RWPE1 (cell line): ENCODE measurements at places on chromosomes 1 and 21.

DNA sequence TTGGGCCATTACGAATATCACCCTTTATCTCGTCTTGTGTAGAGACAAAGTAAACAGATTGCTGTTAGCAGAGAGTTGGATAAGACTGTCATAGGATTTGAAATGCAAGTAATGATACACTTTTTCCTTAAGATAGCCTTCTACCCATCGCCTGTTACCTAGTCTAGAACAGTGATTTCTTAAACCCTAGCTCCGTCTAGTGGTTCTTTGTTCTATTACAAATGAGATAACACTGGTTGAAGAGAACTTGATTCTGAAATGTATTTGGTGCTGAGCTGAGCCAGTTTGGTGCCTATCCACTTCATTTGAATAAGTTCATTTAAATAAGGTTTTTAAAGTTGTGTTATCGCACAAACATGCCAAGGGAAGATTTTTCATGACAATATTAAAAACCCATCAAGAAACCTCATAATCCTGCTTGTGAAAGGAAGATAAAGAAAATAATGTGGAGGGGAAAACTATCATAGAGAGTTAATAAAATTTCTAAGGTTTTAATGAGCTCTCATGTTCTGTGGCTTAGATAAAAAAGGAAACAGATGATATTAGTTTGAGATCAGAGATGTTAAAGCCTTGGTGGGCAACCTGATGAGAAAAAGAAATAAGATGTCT lies 1.5 kb upstream of the KCNH1 start:
- peak; percentile 48 for DNase-seq

GRCh38 chr1:68178821-68179490 lies 53.4 kb downstream of the WLS start:
- peak; percentile 33 for DNase-seq

DNA sequence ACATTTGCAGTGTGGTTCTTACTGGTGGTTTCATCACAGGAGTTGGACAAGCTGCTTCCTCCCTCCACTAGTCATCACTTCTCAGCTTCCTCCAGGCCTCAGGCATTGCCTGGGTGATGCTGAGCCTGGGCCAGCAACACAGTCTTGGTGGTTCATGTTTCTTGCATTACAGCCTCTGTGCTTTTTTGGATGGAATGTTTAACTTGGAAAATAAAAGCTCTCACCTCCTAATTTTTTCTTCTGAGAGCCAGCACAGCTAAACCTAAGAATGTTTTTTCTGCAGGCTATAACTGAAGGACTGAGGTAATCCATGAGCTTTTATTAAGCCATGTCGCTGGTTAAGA lies 66.1 kb upstream of the RHOU start:
- no peak for DNase-seq

- DNase-seq = no peak
Measured at GRCh38 chr1:160827418-160827817, 31.4 kb downstream of the LY9 start.

GRCh38 chr1:84442256-84442655 lies 36.8 kb upstream of the RPF1 start:
- DNase-seq = peak; percentile 62

DNA sequence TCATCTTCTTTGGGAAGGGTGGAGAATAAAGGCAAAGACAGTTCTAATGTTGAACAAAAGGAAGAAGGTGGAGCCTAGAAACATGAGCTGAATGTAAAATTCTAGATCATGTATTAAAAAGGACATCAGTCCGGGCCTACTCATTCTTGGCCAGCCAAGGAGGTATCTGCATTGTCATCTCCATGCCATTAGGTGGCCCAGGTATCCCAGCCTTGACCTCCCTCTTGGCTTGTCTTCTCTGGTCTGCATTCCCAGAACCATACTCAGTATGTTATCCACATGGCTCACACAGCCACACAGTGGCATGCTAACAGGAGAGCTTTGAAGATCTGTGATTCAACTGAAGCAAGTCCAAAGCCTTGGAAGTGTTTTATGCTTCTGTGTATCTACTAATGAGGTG lies 369.8 kb upstream of the KAZN start:
- no peak for DNase-seq

- DNase-seq = peak; percentile 7
Measured at GRCh38 chr1:207752456-207752998, 673 bp downstream of the CD46 start.

GRCh38 chr1:59242370-59242769 lies 54.5 kb upstream of the FGGY start:
- DNase-seq = no peak

GRCh38 chr21:35677298-35677841 lies 383.0 kb downstream of the SETD4 start:
- DNase-seq = no peak

DNA sequence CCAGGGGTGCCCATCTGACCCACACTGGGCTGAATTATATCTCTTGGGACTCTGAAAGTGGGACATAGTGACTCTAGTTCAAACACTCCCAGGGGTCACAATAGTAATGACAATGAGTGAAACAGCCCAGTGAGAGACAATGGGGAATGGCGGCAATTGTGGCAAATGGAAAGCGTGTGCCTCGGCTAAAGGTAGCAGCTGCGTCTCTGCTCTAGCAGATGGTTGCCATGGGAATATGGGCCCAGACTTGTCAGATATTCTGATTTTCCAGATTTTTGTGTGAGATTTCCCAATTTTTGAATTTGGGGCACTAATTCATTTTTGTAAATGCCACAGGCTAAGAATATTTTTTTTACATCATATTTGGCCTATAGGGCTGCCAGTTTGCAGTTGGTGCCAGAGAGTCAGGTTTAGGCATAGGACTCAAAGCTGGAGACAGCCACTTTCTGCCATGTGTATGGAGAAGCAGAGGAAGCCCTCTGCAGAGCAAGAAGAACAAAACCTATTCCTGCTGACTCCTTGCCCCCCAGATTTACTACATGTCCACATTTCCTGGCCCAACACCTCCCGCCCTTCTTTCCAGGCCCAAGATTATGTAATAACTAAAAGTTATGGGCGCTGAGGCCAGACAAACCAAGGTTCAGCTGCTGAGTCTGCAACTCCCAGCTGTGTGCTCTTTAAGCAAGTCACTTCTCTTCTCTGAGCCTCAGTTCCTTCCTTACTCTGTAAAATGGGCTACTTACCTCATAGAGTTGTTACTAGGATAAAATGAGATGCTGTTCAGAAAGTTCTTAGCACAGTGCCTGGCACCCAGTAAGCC lies 21.6 kb upstream of the PTP4A2 start:
- DNase-seq = no peak

DNA sequence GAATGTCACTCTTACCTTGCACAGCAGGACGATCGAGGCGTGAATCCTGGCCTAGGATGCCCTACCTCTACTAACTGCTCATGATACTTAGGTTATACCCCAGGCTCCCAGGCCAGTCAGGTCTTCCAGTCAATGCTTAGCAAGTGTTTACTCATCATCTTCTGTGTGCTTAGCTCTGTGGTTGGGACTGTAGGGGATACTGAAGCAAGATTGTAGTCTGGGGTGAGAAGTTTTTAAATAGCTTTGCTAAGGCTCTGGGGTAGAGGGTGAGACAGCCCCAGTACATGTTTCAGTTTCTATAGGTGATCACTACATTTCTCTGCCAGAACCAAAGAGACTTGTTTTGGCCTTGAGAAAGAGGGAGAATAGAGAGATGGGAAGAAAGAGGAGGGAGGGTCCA lies 250.8 kb upstream of the KIAA0040 start:
- DNase-seq = no peak

DNA sequence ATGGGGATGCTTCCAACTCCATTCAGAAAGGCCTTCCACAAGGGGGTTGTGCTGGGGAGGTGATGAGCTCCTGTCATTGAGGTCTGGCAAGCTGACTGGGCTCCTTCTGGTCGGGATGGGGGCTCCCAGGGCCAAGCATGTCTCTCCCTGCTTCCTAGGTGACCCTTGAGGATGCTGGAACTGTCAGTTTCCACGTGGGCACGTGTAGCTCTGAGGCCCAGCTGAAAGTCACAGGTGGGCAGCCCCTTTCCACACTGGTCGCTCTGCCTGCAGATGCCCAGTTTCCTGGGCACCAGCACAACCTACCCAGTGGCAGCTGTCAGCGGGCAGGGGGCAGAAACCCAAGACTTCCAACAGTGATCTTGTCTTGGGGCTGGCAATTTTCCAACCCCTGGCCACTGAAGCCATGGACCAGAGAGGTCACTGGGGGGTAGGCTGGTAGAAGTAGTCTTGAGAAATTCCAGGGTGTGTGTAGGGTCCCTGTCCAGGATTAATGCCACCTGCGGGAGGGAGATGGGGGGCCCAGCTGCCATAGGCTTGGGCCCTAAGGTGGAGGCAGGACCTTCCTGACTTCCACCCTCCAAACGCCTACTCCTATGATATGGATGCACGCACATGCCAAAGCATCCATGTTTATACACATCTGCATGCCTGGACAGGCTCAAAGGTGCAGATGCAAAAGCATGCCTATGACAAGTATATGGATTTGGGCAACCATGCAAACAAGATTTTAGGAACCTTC lies 97.1 kb downstream of the TRIM11 start:
- no peak for DNase-seq

- DNase-seq = no peak
Measured at GRCh38 chr1:16398371-16398953, 31.4 kb downstream of the SZRD1 start.

GRCh38 chr1:201007481-201007880 lies 16.0 kb downstream of the KIF21B start:
- no peak for DNase-seq

DNA sequence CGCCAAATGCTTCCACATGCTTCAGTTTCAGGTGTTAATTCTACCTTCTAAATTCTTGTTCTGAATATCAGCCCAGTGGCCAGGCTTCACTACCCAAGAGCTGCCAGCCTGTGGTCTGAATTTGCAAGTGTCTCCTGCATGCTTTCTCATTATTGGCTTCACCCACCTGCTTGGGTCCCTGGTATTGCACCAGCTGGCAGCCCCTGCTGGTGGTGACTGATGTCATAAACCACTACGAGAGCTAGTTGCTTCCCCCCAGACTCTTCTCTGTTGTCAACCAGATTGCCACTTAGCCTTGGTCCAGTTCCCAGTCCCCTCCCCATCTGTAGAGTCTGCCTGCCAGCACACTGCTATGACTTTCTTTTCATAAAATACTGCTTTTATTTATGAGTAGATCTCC lies 197.7 kb upstream of the DUSP10 start:
- no peak for DNase-seq

- no peak for DNase-seq
Measured at GRCh38 chr21:43210454-43211071, 41.8 kb downstream of the CRYAA start.

GRCh38 chr21:30468900-30469714 lies 11.1 kb downstream of the KRTAP19-1 start:
- no peak for DNase-seq

GRCh38 chr1:87202922-87203655 lies 125.6 kb upstream of the LMO4 start:
- DNase-seq = no peak

GRCh38 chr1:223652436-223652941 lies 13.0 kb downstream of the CAPN8 start:
- DNase-seq = peak; percentile 70

DNA sequence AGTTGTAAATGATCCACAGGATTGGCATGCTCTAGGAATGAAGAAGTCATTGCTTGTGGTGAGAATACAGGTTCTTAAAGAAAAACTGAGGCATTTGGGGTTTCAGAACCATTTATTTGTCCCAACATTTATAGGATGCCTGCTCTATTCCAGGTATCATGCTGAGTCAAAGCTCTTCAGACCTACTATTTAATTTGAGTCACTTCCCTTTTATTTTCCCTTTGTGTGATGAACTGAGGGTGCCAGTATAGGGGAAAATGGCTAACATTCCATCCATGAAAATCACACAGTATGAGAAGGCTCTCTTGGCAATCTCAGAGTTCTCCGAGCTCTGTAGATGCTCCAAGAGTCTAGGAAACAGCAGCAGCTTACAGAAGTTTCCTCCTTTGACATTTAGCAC lies 110.4 kb downstream of the RNF220 start:
- DNase-seq = peak; percentile 60

GRCh38 chr1:199955235-199955634 lies 72.3 kb upstream of the NR5A2 start:
- no peak for DNase-seq

GRCh38 chr1:223683586-223684487 lies 18.3 kb upstream of the CAPN8 start:
- DNase-seq = peak; percentile 61

- DNase-seq = no peak
Measured at GRCh38 chr1:184860535-184860934, 105.9 kb upstream of the EDEM3 start.

DNA sequence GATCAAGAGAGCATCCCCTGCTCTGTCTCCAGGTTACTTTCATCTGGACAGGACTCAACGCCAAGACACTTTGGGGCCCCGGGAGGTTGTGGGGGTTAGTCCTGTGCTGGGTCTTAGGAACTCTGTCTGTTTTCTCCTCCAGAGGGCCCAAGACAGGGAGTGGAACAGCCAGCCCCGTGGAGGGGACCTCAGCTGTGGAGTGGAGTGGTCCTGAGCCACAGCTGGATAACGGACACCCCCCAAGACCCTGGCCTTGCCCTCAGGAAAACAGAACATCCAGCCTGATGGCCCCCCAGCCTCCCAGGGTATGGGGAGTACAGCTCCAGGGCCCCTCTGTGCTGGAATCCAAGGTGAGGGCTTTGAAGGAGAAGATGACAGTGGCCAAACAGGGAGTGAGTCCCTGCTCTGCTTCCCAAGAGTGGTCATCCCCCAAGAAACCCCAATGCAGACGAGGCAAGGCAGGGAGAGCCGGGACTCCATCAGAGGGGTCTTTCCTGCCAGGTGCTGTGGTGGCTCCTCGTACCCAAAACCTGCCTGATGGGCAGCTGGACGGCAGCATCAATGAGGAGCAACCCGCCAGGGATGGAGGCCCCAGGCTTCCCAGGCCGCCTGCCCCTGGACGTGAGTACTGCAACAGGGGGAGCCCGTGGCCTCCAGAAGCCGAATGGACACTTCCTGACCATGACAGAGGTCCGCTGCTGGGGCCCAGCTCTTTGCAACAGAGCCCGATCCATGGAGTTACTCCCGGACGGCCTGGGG lies 3.5 kb downstream of the KIAA1614 start:
- DNase-seq = no peak

DNA sequence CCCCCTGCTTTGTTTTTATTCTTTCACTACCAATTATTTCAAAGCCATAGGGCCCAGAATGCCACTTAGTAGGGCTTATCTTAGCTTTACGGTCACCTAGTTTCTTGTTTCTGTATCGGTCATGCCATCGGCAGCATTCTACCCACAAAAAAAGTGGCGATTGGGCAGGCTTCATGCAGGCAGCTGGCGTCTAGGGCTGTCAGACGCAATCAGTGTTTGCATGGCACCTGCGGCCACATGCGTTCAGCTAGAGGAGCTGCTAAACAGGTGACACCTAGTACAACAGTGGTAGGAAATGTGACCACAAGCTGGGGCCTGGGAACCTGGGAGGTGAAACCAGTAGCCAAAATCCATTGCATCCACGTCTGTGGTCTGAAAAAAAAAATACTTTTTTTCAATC lies 262.7 kb downstream of the PBX1 start:
- no peak for DNase-seq
